SIG-M5 (cell line): ENCODE measurements at places on chromosomes 3 and 15.

- DNase-seq, result no peak
Measured at GRCh38 chr3:11134794-11135193, 19.5 kb upstream of the HRH1 start.

GRCh38 chr3:139552632-139553365 lies 13.3 kb upstream of the RBP1 start:
- no peak for DNase-seq

- DNase-seq, result no peak
Measured at GRCh38 chr3:188108703-188109412, 45.1 kb upstream of the LPP start.

DNA sequence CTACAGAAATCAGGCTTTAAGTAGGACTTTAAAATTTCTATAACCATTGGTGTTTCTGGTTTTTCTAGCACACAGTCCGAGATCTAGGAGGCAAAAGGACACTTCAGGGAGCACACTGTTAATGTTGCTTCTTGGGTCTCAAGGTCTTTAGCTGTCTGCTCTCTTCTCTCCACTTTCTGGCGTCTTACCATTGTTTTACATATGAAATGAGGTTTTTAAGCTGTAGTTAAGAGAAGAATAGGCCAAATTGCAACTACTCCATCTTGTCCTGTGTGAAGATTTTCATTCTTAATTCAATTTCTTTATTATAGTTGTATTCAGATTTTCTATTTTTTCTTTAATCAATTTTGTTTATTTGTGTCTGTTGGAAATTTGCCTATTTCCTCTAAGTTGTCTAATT lies 151.4 kb downstream of the WNT7A start:
- no peak for DNase-seq

DNA sequence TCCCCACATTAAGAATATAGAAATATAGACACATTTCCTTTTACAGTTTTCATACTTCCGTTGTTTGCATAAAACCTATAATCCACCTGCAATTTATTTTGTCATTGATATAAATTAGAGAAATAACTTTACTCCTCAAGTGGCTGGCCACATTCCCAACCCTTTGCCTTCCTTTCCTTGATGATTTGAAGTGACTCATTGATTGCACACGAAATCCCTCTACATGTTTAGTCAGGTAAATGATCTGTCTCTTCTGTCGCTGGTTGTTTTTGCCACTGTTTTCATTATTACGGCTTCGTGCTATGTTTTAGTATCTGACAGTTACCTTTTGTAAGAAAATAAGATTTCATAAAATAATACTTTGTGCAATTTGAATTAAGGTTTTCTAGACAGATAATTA lies 272.2 kb upstream of the NR2E3 start:
- no peak for DNase-seq

- DNase-seq, result no peak
Measured at GRCh38 chr3:169929830-169930519, 18.6 kb downstream of the SAMD7 start.
